Foreskin keratinocyte (primary cell): ENCODE measurements at places on chromosomes 3 and 15.

DNA sequence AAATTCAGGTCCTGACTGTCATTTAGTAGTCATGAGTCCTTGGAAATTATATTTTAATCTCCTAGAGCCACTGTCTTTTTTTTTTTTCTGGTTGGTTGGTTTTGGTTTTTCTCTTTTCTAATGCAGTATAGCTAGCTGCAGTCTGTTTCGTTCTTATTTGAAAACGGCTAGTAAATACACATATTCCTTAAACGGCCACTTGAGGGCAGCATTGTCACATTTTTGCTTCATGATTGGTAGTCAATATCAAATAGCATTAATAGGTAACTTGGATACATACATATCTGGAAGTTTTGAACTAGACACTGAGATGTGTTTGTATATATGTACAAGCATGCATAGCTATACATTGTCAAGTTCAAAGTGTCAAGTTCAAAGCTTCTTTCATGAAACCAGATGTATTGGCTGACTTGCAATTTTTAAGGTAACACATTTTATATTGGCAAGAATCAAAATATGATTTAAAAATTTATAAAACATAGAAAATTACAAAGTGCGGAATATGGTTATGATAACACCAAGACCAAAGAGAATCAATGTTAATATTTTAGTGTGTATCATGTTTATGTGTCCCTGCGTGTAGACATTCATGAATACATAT, 22.5 kb downstream of the GABRA5 start:
- no peak for DNase-seq

DNA sequence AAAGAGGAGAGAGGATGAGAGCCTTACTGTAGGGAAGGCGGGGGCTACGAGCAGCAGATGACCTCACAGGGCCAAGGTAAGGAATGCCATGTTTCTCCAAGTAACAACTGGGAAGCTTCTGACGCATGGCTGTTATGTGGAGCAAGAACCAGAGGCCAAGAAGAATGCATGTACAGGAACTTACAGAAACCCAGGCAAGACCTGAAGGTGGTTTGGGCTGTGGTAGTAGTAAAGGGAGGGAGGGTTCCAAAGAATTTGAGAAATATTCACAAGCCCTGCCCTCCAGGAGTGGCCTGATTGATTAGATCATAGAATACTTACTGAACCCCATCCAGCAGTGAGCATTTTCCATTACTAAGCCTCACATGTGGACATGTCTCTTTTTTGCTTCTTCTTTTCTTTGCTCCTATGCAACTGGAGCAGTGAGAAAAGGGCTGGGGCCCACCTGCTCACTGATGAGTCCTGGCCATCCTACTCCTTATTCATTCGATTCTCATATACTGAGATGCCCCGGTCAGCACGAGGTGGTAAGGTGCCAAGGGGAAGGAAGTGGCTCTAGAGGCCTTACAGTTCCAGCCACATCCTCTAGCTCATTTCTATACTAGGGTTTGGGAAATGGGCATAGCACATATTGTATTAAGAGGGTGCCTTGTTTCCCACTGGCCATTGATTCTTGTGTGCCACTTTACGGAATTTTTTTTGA, 8.3 kb upstream of the SLC12A8 start:
- DNase-seq, result peak; percentile 33

DNA sequence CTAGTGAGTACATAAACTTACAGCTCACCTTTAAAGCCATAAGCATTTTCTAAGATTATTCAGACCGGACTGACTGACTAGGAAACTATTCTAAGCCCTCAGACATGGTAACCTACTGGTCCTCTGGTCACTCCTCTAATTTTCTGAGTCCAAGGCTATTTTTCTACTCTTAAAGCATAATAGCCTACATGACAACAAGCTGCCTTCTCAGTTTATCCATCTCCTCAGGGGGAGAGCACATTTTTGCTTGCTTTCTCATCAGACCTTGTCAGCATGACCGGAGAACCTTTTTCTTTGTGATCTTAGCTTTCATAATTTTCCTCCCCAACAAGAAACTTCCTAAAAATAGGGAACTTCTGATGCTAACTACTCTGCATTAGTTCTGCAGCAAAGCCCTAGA, 38.4 kb downstream of the UBP1 start:
- DNase-seq, result no peak

DNA sequence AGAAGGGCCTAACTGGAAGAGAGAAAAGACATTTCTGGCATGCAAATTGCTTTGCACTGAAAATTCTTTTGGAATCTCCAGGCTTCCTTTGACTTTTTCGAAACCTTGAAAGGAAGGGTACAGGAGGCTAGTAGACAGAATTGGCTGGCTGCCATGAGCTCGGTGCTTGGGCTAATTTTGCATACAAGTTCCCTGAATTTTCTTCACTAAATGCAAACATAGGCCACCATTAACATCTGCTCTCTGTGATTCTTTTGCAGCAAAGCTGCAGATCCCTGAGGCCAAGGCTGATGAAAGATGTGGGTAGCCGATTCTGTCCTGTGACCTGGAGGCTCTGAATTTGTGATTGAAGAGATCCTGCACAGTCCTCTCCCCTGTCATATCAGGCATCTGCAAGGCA, 247.8 kb upstream of the MCTP2 start:
- DNase-seq, result no peak

DNA sequence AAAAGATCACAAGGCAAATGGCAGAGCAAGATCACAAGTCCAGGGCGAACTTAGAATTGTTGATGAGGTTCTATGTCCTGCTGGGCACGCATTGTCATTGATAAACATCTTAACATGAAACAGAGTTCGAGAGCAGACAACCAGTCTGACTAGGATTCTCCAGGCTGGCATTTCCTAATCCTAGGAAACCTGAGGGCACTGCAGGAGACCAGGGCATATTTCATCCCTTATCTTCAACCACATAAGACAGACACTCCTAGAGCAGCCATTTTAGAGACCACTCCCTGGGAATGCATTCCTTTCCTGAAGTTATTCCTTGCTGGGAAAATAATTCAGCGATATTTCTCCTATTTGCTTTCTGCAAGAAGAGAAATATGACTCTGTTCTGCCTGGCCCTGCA, 1199.9 kb downstream of the SI start:
- DNase-seq, result no peak
